Natural killer cell (primary cell): ENCODE measurements at places on chromosomes 2 and 18. TPM values are rescaled to one million over a fixed set of nuclear protein-coding genes. Genes with fewer than 3 reads are reported as not detected.
A peak's percentile ranks its signal among the peaks of the same experiment; 100 is the strongest.

GRCh38 chr18:2657788-2658458 lies 2.4 kb downstream of the SMCHD1 start:
- peaks cover 22% of the 10 kb centered on the region for H3K4me1 ChIP-seq
- no peaks in the 10 kb centered on the region for H3K27me3 ChIP-seq
- H3K4me3 ChIP-seq: peak overlapping the region; percentile 100
- H3K27ac ChIP-seq: peak overlapping the region; percentile 98

DNA sequence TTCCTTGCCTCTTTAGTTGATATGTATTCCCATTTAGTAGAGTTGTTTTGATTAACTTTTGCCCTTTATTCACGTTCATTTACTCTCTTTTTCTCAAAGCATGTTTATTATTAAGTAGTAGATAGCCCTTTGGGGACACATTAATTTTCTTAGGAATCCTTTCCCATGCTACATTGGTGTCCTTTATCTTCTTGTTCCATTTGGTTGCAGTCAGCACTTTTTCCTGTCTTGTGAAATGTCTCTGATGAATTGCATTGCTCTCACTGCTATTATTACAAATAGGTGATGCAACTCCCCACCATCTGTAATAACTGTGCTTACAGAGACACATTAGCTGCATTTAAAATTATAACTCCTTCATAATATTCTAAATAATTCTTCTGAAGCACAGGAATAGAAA lies 428.5 kb upstream of the CNTNAP5 start:
- no peaks in the 10 kb centered on the region for H3K36me3 ChIP-seq
- H3K27me3 ChIP-seq: no peaks in the 10 kb centered on the region
- no peaks in the 10 kb centered on the region for H3K4me1 ChIP-seq
- no peak for DNase-seq

Gene ZSWIM2
- total RNA-seq: not detected

Gene ITGA4
- 178 TPM for total RNA-seq

GRCh38 chr2:158130832-158131473 lies 29.3 kb downstream of the UPP2 start:
- H3K36me3 ChIP-seq: no peaks in the 10 kb centered on the region
- DNase-seq: no peak
- H3K27me3 ChIP-seq: no peaks in the 10 kb centered on the region

Gene UGT1A5
- total RNA-seq: not detected

DNA sequence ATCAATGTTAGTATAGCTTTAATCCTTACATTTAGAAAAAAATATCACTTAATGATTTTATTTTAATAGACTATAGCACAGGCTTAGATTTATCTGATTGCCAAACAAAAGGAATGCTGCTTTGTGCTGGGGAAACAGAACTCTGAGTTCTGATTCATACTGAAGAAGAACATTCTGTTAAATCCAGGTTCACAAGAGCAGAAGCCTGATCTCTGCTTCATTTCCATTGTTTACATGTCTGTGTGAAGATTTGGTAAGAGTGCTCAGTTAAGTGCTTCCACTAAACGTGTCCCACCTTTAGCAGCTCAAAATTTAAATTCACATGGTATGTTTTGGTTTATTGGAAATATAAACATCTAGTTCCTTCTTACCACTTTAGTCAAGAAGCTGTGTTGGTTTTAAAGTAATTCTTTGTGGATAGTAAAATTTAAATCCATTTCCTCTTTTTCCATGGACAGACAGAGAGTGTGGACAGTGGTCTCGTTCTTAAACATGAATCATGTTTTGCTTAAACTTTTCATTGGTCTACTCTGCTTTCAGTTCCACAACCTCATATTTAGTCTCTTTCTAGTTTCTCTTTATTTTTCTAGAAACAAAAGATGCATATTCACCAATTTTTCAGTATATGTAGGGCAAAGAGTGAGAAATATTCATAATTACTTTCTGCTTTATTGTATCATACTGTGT lies 59.1 kb downstream of the NYAP2 start:
- H3K4me3 ChIP-seq: no peak overlapping the region
- no peaks in the 10 kb centered on the region for H3K27me3 ChIP-seq
- H3K27ac ChIP-seq: no peak overlapping the region
- no peak for DNase-seq
- no peaks in the 10 kb centered on the region for H3K4me1 ChIP-seq
- H3K36me3 ChIP-seq: no peaks in the 10 kb centered on the region

- no peak overlapping the region for H3K4me3 ChIP-seq
- no peak for DNase-seq
- H3K27ac ChIP-seq: no peak overlapping the region
- H3K36me3 ChIP-seq: no peaks in the 10 kb centered on the region
Observed at GRCh38 chr2:115946891-115947290, 1504.5 kb downstream of the DPP10 start.
